ENCODE measurements at places on chromosomes 5 and 9.

- DNase-seq: no peak
Observed at GRCh38 chr5:122221857-122222256, 90.2 kb upstream of the SNCAIP start.

GRCh38 chr9:134854541-134854981 lies 26.0 kb upstream of the FCN2 start:
- no peak for DNase-seq

DNA sequence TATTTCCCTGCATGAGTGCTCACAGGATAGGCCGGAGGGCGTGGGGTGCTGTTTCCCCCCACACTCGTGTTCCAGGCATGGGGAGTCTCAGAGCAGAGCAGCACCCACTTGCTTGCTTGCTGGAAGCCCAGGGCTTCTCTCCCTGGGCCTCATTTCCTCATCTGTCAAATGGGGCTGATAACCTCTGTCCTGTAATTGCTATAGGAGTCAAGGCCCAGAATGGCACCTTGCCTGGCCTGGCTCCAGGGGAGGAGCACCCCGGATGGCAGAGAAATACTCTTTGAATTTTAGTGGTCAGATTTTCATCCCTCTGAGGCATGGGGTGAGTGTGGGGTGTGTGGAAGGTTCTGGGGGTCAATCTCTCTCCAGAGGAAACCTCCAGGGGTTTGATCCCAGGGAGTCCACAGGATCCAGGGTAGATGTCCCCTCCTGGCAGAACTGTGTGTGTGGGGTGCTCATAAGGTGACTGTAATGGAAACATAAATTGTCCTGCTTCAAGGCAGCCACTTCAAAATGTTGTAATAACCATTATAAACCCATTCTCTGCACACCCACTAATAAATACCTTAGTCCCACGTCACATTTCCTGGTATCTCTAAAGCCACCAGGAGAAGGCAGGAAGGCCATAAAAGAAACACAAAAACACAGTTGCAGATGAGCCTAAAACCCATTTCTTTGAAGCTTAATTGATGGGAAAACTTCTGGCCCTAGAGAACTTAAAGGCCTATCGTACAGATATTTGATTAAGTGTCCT lies 272.2 kb downstream of the FSTL4 start:
- DNase-seq: no peak

DNA sequence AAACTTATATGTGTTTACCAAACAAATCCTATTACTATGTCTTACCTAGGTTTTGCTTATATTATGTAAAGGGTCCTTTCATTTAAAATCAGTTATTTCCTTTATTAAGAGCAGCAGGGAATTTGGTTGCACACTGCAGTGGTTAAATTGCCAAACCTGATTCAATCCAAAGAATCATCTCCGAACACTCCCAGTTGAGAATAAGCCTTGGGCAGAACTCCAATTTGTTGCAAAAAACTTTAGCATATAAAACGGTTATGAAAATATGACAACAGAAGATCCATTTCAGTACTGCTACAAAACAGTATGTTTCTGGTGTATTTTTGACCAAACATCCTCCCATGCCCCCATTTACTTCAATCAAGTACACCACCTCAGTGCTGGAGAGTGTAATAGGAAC lies 587.0 kb upstream of the GRAMD2B start:
- no peak for DNase-seq

GRCh38 chr9:96232539-96233241 lies 69.3 kb downstream of the HSD17B3 start:
- no peak for DNase-seq

GRCh38 chr9:115978091-115978490 lies 175.5 kb upstream of the PAPPA start:
- no peak for DNase-seq

GRCh38 chr5:15388866-15389265 lies 111.1 kb upstream of the FBXL7 start:
- DNase-seq: no peak

DNA sequence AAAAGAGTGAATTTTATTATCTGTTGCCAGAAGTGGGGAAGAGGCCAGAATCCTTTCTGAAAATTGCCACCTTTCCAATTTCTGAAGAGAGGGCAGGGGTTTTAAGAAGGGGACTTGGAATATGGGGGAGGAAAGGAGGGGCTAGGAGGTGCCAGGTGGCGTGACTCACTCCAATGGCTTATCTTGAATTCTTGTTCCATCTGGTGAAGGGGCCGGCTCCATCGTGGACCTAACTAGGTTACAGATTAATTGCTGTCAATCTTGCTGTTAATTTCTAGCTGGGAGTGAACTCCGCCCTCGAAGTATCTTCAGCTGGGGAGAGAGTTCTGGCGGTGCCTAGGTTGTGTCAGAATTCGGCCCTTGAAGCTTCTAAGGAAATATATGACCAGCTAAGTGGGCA lies 138.7 kb downstream of the YTHDC2 start:
- no peak for DNase-seq

DNA sequence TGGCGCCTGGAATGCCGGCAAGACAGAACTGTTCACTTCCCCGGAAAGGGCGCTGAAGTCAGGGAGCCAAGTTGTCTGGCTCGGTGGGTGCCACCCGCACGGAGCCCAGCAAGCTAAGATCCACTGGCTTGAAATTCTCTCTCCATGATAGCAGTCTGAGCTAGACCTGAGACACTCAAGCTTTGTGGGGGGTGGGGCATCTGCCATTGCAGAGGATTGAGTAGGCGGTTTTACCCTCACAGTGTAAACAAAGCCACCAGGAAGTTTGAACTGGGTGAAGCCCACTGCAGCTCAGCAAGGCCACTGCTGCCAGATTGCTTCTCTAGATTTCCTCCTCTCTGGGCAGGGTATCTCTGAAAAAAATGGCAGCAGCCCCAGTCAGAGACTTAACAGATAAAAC lies 277.4 kb downstream of the SLCO4C1 start:
- no peak for DNase-seq

DNA sequence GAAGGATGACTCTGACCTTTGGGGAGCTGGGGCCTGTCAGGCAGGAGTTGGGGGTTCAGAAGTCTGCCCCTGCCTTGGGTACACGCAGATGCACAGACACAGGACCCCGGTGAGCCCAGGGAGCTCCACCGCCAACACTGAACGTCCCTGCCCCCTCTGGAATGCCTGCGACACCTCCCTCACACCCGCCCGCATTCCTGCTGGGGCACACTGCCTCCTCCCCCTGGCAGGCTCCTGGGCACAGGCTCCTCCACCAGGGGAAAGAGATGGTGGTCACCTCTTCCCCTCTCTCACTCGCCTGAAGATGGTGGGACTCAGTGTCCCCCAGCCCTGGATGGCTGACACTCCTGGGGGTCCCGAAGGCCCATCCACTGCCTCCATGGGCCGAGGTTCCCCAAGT lies 12.0 kb downstream of the CRB2 start:
- DNase-seq: no peak

- no peak for DNase-seq
Observed at GRCh38 chr5:90174236-90174635, 235.3 kb downstream of the CETN3 start.

DNA sequence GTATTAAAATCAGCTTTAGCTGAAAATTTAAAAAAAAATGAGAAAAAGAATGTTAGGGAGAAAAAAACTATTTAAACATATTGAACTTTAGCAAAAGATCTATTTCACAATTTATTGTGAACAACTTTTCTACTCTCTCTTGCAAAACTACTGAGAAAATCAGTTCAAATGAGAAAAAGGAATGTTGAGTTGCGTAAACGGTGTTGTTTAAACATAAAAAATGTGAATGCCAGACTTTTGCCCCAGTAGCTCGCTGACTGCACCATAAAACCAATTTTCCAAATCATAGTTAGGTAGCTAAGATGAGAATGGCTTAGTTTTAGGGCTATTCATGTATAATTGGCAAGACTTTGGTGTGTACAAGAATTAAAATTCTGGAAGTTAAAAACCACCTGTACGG lies 13.4 kb upstream of the RAD23B start:
- no peak for DNase-seq

DNA sequence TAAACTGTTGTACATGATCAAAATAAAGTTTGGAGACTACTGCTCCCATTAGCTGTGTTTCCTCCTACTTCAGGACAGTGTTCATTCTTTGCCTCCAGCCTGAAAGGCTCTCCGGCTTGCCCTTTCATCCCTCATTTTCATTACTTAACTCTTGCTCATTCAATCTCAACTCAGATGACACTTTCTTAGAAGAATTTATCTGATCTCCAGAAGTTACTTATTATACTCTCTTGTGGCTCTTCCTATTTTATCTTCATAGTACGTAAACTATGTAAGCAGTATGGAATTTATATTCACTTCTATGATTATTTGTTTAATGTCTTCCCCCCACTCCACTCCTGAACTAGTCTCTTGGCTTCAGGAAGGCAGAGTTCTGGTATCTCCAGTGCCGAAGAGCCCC lies 1737.9 kb upstream of the C9orf72 start:
- DNase-seq: no peak

GRCh38 chr5:620152-620551 lies 8.0 kb downstream of the CEP72 start:
- no peak for DNase-seq

DNA sequence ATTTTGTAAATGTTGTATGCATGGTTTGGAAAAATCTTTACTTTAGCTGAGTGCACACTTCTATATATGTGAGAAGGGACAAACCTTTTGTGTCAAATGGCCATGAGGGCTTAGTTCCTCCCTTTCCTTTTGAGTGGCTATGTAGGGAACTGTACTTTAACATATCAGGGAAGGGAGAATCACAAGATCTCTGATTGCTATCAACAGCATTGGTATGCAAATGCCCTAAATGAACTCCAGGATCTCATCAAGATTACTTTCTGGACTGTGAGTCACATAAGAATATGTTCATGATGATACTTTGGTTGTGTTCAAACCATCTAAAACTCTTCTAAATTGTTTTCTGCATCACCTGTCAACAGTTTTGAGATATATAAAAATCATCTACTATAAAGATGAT lies 31.2 kb upstream of the MROH2B start:
- DNase-seq: no peak

DNA sequence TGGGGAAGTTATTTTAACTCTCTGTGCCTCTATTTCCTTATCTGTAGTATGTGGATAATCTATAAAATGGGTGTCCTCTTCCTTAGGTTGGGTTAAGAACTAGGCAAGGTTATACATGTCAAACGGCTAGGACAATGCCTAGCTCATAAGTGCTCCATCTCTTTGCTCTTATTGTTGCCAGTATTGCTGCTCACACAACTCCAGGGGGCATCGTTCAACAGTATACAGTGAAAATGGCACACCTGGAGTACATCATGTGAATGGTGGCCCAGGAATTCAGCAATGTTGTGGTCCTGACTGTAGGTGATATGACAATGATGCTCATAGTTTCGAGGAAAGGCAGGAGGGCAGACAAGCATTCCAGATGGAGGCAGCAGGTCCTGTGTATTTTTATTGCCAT lies 30.1 kb downstream of the SLIT3 start:
- no peak for DNase-seq

DNA sequence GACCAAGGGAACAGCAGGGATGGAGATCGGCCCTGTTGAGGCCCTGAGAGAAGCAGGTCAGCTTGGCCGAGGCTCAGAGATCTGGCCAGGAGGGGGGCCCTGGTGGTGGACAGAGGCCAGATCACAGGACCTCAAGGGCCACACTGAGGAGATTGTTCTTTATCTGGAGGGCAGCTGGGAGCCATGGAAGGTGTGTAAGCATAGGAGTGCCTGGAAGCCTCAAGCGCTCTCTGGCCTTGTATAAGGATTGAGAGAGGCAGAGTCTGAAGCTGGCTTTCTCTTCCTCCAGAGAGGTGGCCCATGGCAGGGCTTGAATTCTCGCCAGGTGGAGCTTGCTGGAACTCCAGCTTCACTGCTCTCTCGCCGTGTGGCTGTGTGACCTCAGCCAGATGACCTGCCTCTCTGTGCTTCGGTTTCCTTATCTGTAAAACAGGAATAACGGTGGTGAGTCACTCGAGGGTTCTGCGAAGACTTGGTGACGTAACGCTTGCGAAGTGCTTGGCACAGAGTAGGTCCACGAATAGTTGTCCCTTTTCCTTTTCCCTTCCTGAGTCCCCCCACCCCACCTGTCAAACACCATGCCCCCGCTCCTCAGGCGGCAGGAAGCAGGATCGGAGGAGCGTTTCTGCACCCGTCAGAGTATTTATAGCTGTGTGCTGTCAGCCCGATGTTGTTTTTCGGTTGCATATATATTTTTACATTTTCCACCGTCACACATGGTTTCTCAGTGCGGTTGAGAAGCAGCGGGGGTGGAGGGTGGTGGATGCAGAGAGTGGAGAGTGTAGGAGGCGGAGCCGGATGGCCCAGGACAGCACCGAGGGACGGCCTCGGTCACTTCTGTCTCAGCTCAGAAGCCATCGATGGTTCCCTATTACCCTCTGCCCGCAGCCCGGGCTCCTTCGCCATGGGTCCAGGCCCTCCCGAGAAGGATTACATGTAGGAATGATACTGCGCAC lies 17.0 kb upstream of the CRB2 start:
- peak; percentile 21 for DNase-seq

- no peak for DNase-seq
Observed at GRCh38 chr9:99873943-99874584, 32.4 kb upstream of the STX17 start.

DNA sequence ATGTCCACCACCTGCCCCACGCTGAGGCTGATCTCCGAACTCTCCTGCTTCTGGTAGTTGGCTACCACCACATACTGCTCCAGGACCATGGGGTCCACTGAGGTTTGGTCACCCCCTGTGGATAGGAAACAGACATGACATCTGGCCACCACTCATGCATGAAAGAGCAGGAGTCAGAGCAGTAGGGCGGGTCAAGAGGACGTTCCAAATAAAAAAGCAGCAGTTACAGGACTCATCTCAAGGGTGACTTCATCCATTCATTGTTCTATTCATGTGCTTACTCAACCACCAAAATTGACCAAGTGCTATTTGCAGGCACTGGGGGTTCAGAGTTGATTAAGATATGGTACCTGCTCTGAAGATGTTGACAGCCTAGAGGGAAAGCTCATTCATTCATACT lies 79.2 kb upstream of the UBTD2 start:
- DNase-seq: no peak

DNA sequence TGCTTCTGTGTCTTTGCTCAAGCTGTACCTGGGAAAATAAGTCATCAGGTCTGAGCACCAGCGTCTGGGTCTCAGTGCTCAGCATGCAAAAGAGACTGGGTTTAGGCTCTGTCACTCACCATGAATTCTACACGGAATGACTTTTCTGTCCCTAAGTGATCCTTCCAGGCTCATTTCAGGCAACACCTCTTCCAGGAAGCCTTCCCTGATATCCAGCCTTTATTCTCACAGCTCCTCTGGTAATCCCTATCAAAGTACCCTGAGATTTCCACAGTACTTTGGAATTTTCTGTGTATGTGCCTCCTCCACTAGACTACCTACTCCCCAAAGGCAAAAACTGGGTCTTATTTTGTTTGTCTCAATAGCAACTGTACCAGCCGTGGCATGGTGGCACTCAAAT lies 92.7 kb upstream of the BOD1 start:
- no peak for DNase-seq

- no peak for DNase-seq
Observed at GRCh38 chr5:135047347-135047695, 13.3 kb upstream of the PITX1 start.
